Activated naive CD4-positive, alpha-beta T cell treated with anti-CD3 and anti-CD28 coated beads, Interleukin-2, amount 10 ng/mL, durations not matched to agents 5 hours and 36 hours (primary cell): ENCODE measurements at places on chromosomes 13 and 19. TPM values are rescaled to one million over a fixed set of nuclear protein-coding genes. Genes with fewer than 3 reads are reported as not detected.

Gene LGALS7
- not detected for total RNA-seq

Gene PGLYRP1
- not detected for total RNA-seq

Gene ZNF835
- total RNA-seq: 0.99 TPM

Gene CNOT3
- 65.5 TPM for total RNA-seq

Gene ZGLP1
- total RNA-seq: 1.6 TPM

Gene ZNF560
- not detected for total RNA-seq

Gene CEACAM8
- total RNA-seq: not detected

Gene HCST
- total RNA-seq: 195 TPM

Gene TMEM272
- 3.2 TPM for total RNA-seq

Gene RFC3
- total RNA-seq: 24.9 TPM

Gene KCNJ14
- 0.75 TPM for total RNA-seq

Gene IL11
- 0.29 TPM for total RNA-seq

Gene PRR22
- 4.9 TPM for total RNA-seq

Gene TMIGD2
- 50.3 TPM for total RNA-seq

Gene KCTD4
- not detected for total RNA-seq

Gene ZNF823
- 5.2 TPM for total RNA-seq

Gene TEX26
- not detected for total RNA-seq

Gene CYP4F12
- total RNA-seq: not detected

Gene F7
- not detected for total RNA-seq

Gene SMIM24
- not detected for total RNA-seq

Gene MTMR6
- total RNA-seq: 19.1 TPM

Gene TNNI3
- total RNA-seq: not detected

Gene ZNF728
- total RNA-seq: not detected

Gene F10
- not detected for total RNA-seq

Gene NLRP4
- total RNA-seq: not detected

Gene TEX101
- not detected for total RNA-seq

Gene ZNF558
- total RNA-seq: 30.1 TPM
